Nephron progenitor cell (in vitro differentiated cells): ENCODE measurements at places on chromosomes 3 and 15.

DNA sequence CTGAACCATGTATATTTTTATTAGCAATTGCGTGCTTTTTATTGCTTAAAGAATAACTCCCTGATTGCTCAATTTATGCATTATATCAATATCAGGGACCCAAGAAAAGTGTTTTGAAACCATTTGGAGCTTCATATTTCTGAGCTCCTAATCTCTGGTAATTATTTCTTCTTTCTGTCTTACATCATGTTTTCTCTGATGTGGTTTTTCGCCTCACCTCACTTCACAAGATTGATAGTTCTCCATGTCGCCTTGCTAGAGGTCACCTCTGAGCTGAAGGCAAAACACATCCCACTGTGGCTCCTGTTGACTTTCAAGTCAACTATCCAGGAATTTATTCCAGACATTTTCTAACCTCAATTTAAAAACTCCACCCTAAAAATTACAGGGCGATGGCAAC is 837.4 kb downstream of the CADM2 start:
- H3K4me1 ChIP-seq = no peaks in the 10 kb centered on the region
- H3K36me3 ChIP-seq = no peaks in the 10 kb centered on the region
- no peak overlapping the region for H3K4me3 ChIP-seq
- DNase-seq = no peak
- no peak overlapping the region for H3K27ac ChIP-seq
- H3K27me3 ChIP-seq = peaks cover 2% of the 10 kb centered on the region

GRCh38 chr3:125440559-125440955 is 65.4 kb upstream of the ZNF148 start:
- H3K4me1 ChIP-seq = no peaks in the 10 kb centered on the region
- H3K36me3 ChIP-seq = peaks cover 6% of the 10 kb centered on the region

GRCh38 chr3:98014268-98014585 is 20.9 kb downstream of the GABRR3 start:
- no peak for DNase-seq
- no peak overlapping the region for H3K4me3 ChIP-seq
- H3K27me3 ChIP-seq = no peaks in the 10 kb centered on the region
- no peaks in the 10 kb centered on the region for H3K36me3 ChIP-seq

DNA sequence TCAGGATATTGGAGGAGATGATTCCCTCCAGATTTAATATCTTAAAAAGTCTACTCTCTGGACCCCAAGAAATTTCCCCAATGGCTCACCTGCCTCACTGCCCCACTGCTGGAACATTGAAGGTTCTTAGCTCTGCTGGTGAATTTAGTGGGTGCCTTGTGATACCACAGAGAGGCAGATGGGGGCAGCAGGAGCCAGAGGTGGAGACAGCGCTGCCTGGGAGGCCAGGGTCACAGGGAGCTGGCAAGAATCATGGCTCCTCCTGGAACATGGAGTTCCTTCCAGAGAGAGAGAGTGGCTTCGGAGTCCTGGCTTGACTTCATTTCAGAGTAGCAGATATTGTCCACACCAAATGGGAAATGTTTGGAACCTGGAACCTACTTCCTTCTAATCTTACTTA is 263.5 kb upstream of the CFAP20DC start:
- peaks cover 26% of the 10 kb centered on the region for H3K4me1 ChIP-seq
- H3K36me3 ChIP-seq = no peaks in the 10 kb centered on the region

DNA sequence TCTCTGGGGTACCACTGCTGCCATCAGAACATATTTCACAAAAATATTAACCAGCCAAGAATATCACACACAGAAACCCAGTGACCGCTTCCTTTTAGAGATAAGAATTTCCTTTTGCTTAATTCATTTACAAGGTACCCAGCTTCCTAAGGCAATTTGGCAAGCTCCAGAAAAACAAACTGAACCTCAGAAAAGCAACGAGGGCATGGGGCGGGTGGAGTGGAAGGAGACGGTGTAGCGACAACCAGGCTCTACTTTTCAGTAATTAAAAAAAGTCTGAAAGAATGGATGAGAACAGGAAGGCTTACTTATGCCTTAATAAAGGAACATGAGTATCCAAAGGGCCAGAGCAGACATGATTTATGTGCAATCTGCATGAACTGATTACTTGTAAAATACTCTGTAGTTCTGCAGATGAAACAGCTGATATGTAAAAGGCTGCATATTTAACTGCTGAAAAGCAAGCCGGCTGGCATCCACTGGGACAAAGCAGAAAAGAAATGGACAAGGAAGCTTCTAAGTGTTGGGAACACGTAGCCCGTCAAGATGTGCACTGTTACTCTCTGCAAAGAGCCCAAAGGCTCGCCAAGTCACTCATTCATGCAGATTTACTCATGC is 18.6 kb downstream of the RFTN1 start:
- no peak overlapping the region for H3K4me3 ChIP-seq
- peaks cover 41% of the 10 kb centered on the region for H3K36me3 ChIP-seq
- no peak for DNase-seq
- peaks cover 18% of the 10 kb centered on the region for H3K4me1 ChIP-seq
- H3K27me3 ChIP-seq = peaks cover 4% of the 10 kb centered on the region
